ENCODE measurements at places on chromosomes 1 and 21. TPM values are rescaled to one million over a fixed set of nuclear protein-coding genes. Genes with fewer than 3 reads are reported as not detected.

ACTL8 gene
- not detected for total RNA-seq

OR2T11 gene
- 0.09 TPM for total RNA-seq

S100B gene
- total RNA-seq = 3.0 TPM

NFIA gene
- total RNA-seq = 48.1 TPM

PCP4L1 gene
- total RNA-seq = not detected

NBPF14 gene
- 13.8 TPM for total RNA-seq

IGSF9 gene
- total RNA-seq = 0.83 TPM

PLPPR5 gene
- total RNA-seq = 0.17 TPM

CELA3B gene
- 15,716 TPM for total RNA-seq

C1orf226 gene
- 2.2 TPM for total RNA-seq

GRCh38 chr1:219876798-219877209 lies 51.6 kb downstream of the SLC30A10 start:
- no peak for DNase-seq

DNA sequence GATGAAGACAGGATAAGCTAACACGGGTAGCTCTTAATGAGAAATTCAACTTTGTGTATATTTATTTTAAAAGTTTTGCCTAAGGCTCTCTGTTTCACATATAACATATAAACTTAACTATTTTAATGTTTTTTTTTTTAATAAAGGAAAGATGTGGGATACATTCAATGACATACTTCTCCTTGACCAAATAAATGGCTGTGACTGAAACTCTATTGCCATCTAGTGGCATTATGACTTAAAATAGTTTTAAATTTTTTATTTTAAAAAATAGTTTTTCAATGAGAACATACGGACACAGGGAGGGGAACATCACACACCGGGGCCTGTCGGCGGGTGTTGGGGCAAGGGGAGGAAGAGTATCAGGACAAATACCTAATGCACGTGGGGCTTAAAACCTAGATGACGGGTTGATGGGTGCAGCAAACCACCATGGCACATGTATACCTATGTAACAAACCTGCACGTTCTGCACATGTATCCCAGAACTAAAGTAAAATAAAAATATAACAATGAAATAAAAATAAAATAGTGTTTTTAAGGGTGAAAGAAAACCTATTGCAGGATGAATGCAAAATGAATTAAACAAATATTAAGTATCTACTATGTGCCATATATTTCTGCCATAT lies 83.4 kb downstream of the LYST start:
- no peak for DNase-seq

DNA sequence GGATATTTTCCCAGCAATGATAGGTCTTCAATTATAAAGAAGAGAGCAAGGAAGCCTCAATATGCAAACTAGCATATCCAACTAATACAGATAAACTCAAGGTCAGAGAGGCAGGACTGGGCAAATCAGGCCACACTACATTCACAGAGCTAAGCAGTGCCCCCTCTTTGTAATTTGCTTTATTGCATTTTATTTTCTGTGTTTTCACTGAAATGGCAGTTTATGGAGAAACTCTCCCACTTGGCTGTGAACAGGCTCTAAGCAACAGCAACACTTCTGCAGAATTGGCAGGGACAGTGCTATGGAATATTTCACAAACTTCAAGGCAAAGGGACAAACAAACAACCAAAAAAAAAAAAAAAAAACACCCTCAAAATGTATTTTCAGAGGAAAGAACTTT lies 93.4 kb upstream of the SOD1 start:
- DNase-seq = no peak

- DNase-seq = no peak
Observed at GRCh38 chr1:3599286-3599811, 12.0 kb downstream of the MEGF6 start.

GRCh38 chr1:113517983-113518382 lies 127.7 kb downstream of the MAGI3 start:
- no peak for DNase-seq

- DNase-seq = no peak
Observed at GRCh38 chr21:25733859-25734653, 648 bp downstream of the ATP5PF start.

- peak; percentile 65 for DNase-seq
Observed at GRCh38 chr21:41369105-41369919, 7.5 kb downstream of the MX2 start.

GRCh38 chr1:147892216-147892615 lies 10.4 kb upstream of the GJA8 start:
- DNase-seq = no peak

- DNase-seq = no peak
Observed at GRCh38 chr1:5389101-5389885, 602.9 kb downstream of the NPHP4 start.

- DNase-seq = peak; percentile 67
Observed at GRCh38 chr1:6998267-6998666, 213.0 kb downstream of the CAMTA1 start.

GRCh38 chr1:50934838-50935237 lies 25.2 kb downstream of the FAF1 start:
- no peak for DNase-seq
